SJSA1 (cell line): ENCODE measurements at places on chromosomes 16 and 17. TPM values are rescaled to one million over a fixed set of nuclear protein-coding genes. Genes with fewer than 3 reads are reported as not detected.

DNA sequence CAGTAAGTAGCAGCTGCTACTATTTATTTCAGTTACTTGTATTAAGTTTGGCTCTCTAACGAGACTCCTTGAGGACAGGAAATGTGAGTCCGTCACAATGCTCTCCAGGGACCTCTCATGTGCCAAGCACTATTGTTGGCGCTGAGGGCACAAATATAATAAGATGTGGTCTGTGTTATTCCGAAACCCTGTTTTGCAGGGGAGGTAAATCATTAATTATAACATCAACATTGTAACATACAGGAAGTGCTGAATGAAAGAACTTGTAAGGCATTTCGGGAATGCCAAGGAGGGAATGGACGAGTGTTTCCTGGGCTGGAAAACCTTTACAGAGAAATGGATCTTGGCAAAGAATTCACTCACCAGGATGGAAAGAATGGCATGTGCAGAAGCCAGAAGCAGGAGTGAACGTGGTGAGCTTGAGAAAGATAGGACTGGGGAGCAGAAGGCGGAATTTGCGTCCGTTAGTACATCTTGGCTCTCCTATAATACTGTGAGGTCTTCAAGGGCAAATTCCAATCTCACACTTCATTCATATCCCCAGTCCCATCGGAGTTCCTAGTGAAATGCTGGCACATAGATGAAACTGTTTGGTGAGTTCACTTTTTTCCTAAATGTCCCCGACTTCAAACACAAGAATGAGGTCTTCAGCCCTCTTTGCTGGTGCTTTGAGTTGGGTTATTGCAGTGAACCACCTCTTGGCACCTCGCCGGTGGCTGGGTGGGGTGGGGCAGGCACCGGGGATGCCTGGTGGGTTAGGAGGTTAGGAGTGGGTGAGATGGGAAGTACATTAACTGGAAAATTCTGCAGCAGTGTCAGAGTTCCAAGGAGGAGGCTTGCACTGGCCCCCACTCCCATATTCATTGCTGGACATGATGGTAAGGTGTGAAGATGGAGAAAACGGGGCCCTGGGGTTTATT is 11.5 kb downstream of the TAC4 start:
- peak overlapping the region; percentile 49 for H3K27ac ChIP-seq
- peak; percentile 78 for DNase-seq
- H3K27me3 ChIP-seq: no peaks in the 10 kb centered on the region
- peaks cover 20% of the 10 kb centered on the region for H3K4me1 ChIP-seq

DNA sequence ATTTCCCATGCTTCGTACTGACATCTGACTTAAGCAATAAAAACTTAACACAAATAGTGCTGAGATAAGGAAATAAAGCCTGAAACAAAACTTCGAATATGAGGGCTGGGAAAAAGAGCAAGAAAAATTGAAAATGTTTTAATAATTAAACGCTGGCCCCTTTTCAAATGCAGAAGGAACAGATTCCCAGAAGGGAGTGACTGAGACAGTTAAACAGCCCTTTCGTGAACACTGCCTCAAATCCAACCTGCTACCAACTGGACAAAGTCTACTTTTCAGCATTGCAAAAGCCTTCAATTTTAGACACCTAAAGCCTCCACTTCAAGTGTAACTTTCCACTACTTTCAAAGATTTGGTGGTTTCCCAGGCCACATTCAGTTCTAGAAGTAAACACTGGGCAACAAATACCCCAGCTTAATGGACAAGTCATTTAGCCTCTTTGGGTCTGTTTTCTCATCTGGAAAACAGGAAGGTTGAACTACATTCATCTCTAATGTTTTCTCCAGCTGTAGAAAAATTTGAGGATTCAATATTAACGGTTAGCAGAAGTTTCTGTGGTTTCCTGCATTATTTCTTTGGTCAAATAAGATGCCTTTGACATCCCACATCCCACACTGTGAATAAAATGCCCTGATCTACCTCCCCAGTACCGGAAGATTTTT is 11.8 kb downstream of the RFFL start:
- no peak overlapping the region for H3K27ac ChIP-seq
- no peaks in the 10 kb centered on the region for H3K27me3 ChIP-seq

DNA sequence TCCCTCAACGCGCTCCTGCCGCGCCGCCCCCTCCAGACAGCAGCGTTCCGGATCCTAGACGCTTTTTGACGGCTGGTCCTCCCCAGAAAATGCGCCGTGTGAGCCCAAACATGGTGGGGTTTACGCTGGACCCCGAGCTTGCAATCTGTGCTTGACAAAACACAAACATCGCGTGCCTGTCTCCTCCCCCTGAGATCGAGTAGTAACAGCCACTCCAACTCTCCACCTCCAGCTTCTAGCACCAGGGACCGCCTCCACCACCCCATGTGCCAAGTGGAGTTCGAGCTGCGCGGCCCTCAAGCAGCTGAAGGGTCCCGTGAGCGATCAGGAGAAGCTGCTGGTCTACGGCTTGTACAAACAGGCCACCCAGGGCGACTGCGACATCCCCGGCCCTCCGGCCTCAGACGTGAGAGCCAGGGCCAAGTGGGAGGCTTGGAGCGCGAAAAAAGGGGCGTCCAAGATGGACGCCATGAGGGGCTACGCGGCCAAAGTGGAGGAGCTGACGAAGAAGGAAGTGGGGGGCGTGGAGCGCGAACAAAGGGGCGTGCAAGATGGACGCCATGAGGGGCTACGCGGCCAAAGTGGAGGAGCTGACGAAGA is 656 bp upstream of the GEMIN4 start:
- H3K27me3 ChIP-seq: no peaks in the 10 kb centered on the region
- DNase-seq: no peak
- H3K36me3 ChIP-seq: peaks cover 29% of the 10 kb centered on the region
- peak overlapping the region; percentile 45 for H3K27ac ChIP-seq
- H3K4me1 ChIP-seq: peaks cover 20% of the 10 kb centered on the region
- H3K4me3 ChIP-seq: peak overlapping the region; percentile 84

The FBXW10B gene
- total RNA-seq: 0.41 and 1.7 TPM in 2 replicates

GRCh38 chr17:15886804-15887203 is 58.1 kb upstream of the ADORA2B start:
- H3K4me1 ChIP-seq: no peaks in the 10 kb centered on the region
- no peak for DNase-seq
- H3K36me3 ChIP-seq: no peaks in the 10 kb centered on the region
- no peaks in the 10 kb centered on the region for H3K27me3 ChIP-seq
- no peak overlapping the region for H3K27ac ChIP-seq

DNA sequence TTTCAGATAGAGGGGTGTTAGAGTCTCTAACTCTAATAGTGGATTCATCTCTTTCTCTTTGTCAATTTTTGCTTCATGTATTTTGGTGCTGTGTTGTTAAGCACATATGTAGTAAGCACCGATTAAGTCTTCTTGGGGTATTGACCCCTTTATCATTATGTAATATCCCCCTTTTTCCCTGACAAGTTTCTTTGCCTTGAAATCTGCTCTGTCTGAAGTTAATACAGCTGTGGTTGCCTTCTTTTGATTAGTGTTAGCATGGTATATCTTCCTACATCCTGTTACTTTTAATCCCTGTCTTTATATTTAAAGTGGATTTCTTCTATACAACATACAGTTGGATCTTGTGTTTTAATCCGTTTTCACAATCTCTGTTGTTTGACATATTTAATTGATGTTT is 60.6 kb downstream of the BCAS3 start:
- no peaks in the 10 kb centered on the region for H3K36me3 ChIP-seq
- H3K4me1 ChIP-seq: no peaks in the 10 kb centered on the region
- H3K4me3 ChIP-seq: no peak overlapping the region

DNA sequence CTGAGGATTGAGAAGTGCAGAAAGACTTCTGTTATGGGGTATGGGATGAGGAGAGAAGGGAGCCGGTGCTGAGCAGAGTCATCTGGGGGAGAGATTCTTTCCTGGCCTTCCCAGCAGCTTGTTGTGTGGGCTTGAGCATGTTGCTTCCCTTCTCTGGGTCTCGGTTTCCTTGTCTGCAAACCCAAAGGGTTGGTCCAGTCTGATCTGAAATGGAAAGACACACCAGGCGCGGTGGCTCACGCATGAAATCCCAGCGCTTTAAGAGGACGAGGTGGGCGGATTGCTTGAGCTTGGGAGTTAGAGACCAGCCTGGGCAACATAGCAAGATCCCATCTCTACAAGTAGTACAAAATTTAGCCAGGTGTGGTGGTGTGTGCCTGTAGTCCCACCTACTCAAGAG is 6.0 kb downstream of the SOCS3 start:
- H3K36me3 ChIP-seq: peaks cover 56% of the 10 kb centered on the region
- no peaks in the 10 kb centered on the region for H3K27me3 ChIP-seq
- H3K27ac ChIP-seq: peak overlapping the region; percentile 67
- peak overlapping the region; percentile 19; the same call in 1 of the 2 replicates for H3K4me3 ChIP-seq

The PRAC1 gene
- not detected in 2 replicates for total RNA-seq

DNA sequence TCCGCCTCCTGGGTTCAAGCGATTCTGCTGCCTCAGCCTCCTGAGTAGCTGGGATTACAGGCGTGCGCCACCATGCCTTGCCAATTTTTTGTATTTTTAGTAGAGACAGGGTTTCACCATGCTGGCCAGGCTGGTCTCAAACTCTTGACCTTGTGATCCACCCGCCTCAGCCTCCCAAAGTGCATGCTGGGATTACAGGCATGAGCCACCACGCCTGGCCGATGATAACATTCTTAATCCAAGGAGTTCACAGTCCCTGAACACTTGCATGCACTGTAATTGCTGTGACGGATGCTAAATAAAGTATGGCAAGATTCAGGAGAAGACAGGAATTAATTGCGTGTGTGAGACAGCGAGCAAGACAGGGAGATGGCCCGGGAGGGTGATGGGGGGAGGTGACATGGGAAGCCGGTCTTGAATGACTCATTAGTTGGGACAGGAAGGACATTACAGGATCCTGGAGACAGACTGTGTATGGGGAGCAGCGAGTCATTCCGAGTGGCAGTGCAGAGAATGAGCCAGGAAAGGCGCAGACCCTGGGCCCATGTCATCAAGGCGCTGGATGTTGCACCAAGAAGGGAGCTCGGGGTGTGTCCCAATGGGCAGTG is 6.7 kb downstream of the ABCA3 start:
- H3K27ac ChIP-seq: no peak overlapping the region
- H3K36me3 ChIP-seq: no peaks in the 10 kb centered on the region
- peaks cover 62% of the 10 kb centered on the region for H3K27me3 ChIP-seq
- no peaks in the 10 kb centered on the region for H3K4me1 ChIP-seq
- H3K4me3 ChIP-seq: no peak overlapping the region

The KLHL10 gene
- total RNA-seq: not detected in 2 replicates

The SLC35G6 gene
- total RNA-seq: not detected in 2 replicates

- H3K27ac ChIP-seq: no peak overlapping the region
- no peak overlapping the region for H3K4me3 ChIP-seq
- no peak for DNase-seq
- H3K27me3 ChIP-seq: no peaks in the 10 kb centered on the region
- no peaks in the 10 kb centered on the region for H3K36me3 ChIP-seq
- H3K4me1 ChIP-seq: peaks cover 16% of the 10 kb centered on the region
Measured at GRCh38 chr17:45384047-45384788, 48.5 kb downstream of the ARHGAP27 start.

DNA sequence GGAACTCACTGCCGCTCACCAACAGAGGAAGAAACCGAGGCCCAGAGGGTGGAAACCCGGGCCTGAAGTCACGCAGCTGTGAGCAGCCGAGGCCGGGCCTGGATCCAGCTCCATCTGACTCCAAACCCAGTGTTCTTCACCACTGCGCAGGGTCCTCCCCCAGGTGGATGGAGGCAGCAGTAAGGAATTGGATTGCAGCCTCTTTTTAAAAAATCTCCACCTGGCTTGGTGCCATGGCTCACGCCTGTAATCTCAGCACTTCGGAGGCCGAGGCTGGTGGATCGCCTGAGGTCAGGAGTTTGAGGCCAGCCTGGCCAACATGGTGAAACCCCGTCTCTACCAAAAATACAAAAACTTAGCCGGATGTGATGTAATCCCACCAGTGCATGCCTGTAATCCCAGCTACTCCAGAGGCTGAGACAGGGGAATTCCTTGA is 177.2 kb downstream of the FOXL1 start:
- no peak for DNase-seq
- no peak overlapping the region for H3K4me3 ChIP-seq
- H3K27me3 ChIP-seq: no peaks in the 10 kb centered on the region
- no peak overlapping the region for H3K27ac ChIP-seq
- H3K4me1 ChIP-seq: peaks cover 28% of the 10 kb centered on the region
- H3K36me3 ChIP-seq: no peaks in the 10 kb centered on the region

DNA sequence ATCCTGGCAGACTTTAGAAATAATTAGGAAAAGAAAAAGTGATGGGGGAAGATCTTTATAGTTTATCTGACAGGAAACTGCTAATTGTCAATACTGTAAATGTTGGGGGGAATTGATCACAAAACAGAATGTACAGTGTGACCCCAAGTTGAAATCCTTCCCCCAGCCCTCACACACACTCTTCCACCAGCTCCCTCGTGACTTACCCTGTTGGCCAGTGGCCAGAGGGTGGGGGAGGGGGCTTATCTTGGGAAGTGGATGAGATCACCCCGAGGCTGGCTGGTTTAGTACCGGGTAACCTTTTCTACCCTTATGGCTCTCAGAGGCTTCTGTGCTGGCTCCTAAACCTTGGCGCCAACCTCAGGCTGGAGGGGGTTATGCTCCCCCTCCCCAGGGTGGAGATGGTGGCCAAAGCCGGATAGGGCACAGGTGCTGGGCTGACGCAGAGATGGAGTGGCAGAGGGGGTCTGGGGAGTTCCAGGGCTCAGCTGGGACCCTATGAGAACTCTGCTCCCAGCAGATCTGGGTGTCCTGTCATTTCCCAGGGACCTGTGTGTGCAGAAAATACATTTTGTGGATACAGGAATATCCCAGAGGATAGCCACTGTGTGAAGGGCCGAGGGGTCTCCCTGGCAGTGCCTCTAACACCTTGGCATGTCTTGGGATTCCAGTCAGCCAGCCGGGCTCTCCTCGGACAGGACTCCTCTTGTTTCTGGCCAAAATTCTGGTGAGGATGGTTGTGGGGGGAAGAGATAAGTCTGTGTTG is 18.6 kb downstream of the CDH16 start:
- DNase-seq: peak; percentile 51
- H3K27me3 ChIP-seq: no peaks in the 10 kb centered on the region
- H3K27ac ChIP-seq: no peak overlapping the region
- peaks cover 13% of the 10 kb centered on the region for H3K4me1 ChIP-seq
- H3K36me3 ChIP-seq: no peaks in the 10 kb centered on the region

The HSPB9 gene
- not detected in 2 replicates for total RNA-seq

The TRIM47 gene
- 11.9 and 17.5 TPM in 2 replicates for total RNA-seq

DNA sequence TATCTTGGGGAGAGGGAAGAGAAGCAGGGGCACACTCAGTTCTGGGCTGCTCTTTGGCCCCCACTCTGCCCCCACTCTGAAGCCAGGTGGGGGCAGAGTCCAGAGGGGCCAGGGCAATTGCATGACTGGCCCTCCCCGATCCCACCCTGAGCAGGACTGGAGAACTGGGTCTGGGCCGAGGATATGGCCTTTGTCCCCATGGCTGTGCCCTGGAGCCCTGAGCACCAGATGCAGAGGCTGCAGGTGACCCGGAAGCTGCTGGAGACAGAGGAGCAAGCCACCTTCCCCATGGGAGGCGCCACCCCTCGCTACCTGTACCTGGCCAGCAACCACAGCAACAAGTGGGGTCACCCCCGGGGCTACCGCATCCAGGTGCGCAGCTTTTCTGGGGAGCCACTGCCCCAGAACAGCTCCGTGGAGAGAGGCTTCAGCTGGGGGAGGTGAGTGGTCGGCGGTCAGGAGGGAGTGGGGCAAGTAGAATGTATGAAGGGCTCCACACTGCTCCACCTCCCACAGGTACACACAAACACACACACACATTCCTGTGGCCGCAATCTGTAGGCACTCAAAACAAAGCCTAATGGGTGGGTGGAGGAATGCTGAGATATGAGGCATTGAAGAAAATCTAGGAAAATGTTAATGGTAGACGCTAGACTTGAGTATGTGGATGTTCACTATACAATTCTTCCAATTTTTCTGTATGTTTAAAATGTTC is 21.4 kb downstream of the AOC3 start:
- no peak overlapping the region for H3K27ac ChIP-seq
- H3K4me3 ChIP-seq: no peak overlapping the region
- H3K36me3 ChIP-seq: no peaks in the 10 kb centered on the region
- H3K4me1 ChIP-seq: no peaks in the 10 kb centered on the region

The KRT33B gene
- total RNA-seq: 0.21 and 0.72 TPM in 2 replicates

The COPRS gene
- 119 and 197 TPM in 2 replicates for total RNA-seq

The ZFP90 gene
- 14.4 and 18.2 TPM in 2 replicates for total RNA-seq

The DPEP3 gene
- not detected in 2 replicates for total RNA-seq
